Cerebellar cortex (tissue), 1 donor: ENCODE measurements at places on chromosomes 16 and 17.

DNA sequence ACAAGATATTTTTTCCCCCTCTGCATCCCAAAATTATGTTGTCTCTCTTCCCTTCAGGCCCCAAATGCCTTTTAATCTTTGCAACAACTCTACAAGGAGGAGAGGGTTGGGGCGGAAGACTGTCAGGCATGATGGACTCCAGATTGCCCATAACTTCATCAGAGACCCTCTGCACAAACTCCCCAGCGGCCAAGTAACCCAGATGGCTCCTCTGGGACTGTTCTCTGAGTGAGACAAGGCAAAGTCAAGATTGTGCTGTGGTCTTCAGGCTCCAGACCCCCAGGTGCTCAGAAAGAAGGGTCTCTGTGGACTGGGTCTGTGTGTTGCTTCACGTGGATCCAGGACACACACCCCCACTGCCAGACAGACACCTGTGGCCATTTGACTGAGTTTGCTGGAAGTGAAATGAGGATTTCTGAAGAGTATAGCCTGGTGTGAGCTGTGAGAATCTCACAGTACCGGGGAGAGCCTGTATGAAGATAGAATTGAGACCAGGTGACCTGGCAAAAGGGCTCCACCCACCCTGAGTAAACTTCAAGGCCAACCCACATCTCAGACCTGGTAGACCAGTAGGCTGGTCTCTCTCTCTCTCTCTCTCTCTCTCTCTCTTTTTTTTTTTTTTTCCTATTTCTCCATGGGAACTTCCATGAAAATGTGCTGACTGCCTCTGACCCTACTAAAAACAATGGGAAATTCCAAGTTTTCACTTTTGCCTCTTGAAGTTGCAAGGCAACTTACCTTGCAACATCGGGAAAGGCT, 354.1 kb downstream of the SOX9 start:
- DNase-seq = no peak

DNA sequence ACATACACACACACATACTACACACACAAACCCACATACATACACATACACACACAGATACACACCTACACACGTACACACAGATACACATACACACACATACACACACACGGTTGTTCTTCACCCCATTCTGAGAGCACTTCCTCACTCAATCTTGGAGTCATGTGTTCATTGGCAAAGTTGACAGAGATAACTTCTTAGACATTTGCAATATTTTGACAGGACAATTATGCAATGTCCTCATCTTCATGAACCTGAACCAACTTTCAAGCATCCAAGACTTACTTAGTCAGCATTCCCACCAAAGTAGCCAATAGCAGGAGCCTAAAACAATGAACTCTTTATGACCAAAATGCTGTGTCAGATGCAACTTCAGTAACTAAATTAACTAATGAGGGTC, 77.1 kb upstream of the DNAH17 start:
- DNase-seq = no peak

DNA sequence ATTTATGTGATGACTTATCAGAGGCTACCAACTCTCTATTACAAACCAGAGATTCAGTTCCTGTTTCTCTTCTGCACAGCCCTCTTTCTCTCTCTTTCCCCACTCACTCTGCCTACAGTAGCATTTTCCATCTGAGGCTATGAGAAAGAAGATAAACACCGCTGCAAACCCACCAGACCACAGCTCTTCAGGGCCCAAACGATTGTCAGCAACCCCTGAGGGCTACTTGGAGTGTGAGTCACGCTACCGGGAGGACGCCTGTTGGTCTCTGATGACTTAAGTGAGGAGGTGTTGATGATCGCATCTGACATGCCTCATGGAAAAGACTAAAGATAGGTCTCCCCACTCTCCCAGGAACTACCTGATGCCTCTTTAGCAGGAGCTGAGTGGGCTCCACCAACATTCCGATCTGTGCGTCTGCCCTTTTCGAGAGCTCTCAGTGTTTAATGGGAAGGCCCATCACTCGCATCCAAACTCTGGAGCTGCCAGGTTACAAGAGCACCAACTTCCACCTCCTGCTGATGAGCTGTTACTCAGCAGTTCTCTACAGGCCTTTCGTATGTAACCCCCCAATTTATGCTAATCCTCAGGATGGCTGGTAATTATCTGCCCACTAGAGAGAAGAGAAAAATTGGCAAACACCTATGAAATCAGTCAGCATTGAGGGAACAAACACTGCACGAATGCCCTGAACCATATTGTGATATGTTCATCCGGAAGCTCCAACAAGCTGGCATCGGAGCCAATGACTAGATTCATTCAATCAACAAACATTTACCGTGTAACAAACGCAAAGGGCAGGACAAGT, 9.2 kb downstream of the GRIN2A start:
- DNase-seq = peak; percentile 62

GRCh38 chr17:4766201-4766600, 5.5 kb upstream of the TM4SF5 start:
- no peak for DNase-seq

DNA sequence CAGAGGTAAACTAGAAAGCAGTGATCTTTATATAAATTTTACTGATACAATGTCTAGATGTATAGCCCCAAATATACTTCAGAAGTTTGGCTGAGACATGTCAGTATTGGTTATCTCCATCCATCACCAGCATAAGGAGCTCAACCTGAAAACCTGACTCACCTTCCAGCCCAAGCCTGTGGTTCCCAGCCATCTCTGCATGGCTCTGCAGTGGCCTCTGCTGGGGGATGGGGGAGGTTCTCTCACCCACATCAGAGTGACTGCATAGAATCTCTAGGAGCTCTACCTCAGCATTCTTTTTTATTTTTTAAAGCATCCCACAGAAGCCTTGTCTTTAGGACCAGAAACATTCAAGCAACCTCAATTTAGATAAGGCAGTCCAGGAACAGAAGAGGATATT, 27.3 kb downstream of the USP7 start:
- DNase-seq = peak; percentile 74

DNA sequence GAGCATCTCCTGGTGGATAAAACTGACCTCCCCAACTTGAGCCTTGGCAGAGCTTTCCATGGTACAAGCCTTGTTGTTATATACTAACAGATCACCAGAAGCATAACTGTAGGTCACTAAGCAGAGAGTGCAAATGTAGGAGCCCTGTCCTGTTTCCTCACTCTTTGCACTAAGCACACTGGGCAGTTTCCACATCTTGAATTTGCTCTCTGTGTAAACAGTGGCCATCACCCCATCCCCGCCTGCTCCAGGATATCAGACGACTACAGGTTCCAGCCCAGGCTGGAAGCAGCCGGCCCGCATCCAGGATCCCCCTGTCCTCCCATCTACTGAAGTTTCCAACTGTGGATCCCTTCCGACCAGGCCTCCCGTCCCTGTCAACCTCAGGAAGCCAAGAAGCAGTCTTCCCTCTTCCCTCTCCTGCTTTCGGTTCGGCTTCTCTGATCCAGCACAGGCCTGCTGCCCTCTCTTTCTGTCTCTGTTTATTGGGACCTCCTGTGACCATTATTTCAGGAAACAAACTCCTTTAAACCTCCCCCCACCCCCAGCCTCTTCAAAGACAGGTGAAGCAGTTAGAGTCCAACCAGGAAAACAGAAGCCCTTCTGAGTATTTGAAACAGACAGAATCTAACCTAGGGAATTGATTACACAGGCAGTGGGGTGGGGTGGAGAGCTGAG, 22.6 kb upstream of the CACNG4 start:
- no peak for DNase-seq

GRCh38 chr16:57970970-57971369, at the start of gene CNGB1:
Gene CNGB1 (minus strand): TSS chr16:57971128. CDS start chr16:57967286, 3,842 bp downstream.
- no peak for DNase-seq

DNA sequence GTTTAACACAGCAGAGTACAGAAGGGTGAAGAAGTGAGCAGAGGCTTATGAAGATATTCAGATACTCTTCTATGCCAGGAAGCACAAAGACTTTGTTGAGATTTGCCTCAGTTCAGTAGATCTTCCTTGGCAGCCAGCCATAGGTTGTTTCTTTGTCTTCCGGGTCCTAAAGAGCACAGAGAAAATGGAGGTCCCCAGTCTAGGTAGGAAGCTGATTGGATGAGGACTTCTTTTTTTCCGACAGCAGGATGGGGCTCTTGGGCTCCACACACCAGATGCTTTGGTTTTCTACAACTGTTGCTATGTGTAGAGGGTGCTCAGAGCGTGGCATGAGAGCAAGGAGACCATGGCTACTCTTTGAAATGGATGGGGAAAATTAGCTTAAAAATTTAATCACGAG, 8.3 kb upstream of the CDC6 start:
- no peak for DNase-seq

GRCh38 chr17:79988185-79988971, 47.3 kb downstream of the TBC1D16 start:
- DNase-seq = no peak

DNA sequence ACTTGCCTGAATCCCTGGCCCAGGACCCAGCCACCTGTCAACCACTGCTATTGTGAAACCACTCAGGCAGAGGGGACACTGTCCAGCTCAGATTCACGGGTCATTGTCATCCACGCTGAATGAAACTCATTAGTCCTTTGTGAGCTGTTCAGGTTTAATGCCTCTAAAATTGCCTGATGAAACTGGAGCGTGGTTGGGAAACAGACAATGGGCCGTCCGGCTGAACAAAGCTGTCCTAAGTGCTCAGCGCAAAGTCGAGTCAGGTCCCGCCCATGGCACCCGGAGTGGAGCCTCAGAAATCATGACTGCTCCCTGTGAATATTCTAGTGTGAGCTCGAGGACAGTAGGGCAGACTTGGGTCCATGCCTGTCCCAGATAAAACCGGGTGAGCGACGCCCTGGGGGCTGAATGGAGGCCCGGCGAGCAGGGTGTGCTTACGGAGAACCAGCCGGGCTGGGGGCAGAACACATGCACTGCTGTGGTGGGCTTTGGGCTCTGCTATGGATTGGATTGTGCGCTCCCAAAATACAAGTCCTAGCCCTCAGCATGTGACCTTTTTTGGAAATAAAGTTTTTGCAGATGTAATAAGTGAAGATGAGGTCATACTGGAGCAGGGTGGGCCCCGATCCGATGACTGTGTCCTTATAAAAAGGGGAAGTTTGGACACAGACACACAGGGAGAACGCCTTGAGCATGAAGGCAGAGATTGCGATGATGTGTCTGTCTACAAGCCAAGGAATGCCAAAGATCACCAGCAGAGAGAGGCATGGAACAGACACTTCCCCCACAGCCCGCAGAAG, 12.9 kb upstream of the CMIP start:
- DNase-seq = no peak

GRCh38 chr16:83458612-83459011, 349.2 kb upstream of the HSBP1 start:
- no peak for DNase-seq

DNA sequence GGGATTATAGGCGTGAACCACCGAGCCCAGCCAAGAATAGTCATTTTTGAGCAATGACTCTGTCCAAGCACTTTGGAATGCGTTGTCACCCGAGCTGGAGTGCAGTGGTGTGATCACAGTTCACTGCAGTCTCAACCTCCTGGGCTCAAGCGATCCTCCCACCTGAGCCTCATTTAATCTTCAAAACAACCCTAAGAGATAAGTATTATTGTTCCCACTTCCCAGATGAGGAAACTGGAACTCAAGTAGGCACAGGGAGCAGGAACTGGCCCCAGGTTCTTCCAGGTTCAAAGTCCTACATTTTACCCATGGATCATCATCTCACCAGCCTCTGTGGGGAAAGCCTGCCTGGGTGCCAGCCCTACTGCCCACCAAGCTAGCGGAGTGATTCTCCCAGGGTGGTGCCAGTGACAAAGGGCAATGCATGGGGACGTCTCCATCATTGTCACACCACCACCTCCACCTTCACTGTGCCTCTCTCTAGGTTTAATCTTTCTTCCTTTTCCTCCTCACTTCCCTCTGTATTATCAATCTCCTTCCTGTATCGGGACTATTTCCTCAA, 11.3 kb upstream of the RNF157 start:
- DNase-seq = no peak

DNA sequence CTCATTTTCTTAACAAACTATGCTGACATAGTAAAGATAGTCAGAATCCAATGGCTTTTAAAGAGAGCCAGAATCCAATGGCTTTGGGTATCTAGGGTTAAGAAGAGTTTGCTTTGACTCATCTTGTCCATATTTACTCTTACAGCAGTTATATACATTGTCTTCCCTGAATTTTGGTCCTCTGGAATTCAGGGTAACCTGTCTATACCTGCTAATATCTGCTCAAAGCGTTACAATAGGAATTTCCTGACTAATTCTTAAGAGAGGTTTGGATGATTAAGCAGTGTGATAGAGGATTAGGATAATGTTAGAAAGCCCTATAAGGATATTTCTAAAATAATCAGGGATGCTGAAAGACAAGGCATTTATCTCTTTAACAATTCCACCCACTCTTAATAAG, 2.0 kb upstream of the CDH8 start:
- no peak for DNase-seq

DNA sequence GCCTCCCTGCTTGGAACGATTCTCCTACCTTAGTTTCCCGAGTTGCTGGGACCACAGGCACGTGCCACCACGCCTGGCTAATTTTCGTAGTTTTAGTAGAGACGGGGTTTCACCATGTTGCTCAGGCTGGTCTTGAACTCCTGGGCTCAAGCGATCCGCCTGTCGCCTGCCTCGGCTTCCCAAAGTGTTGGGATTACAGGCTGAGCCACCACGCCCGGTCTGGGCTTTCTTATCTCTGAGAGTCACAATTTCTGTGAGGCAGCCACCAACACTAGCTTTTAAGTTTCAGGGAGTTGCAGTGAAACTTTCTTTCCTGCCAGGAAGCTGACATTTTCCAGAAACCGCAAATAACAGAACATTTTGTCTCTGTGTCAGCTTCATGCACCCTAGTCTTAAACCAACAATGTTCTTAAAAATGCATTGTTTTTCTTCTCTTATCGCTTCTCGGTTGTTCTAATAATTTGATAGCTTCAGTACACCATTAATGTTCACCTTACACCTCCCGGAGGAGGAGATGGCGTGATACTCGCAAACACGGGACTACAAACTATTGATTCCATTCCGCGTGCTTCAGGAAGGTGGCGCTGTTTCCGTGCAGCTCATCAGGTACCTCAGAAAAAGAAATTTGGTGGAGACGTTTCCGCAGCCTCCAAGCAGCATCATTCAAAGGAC, 7.4 kb upstream of the DHRS7B start:
- peak; percentile 86 for DNase-seq

DNA sequence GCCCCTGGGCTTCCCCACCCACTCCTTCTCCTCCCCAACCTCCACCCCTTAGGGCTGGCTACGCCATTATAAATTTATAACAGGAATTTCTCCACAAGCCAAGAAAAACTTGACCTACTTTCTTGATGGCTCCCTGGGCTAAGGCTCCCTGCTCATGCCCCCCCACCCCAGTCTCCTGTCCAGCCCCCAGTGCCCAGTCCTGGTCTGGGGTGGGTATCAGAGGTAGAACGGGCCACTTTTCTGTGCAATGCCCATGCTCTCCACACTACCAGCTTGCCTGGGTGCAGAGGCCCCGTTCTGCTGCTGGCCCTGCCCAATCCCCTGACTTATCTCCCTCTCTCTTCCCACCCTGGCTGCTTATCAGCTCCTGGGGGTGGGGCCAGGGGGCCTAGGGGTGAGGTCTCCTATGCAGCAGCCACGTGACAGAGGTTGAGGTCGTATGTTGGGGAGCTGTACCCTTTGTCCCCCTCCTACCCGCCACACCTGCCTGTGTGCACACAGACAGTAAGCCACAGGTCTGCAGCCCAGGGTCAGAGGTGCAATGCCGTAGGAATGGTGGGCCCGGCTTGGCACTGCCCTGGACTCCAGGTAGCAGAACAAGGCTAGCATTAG, 10.1 kb downstream of the THRA start:
- DNase-seq = peak; percentile 51
